ENCODE measurements at places on chromosomes 5 and 9. TPM values are rescaled to one million over a fixed set of nuclear protein-coding genes. Genes with fewer than 3 reads are reported as not detected.

Gene TRMO
- total RNA-seq: 13.3 TPM

Gene PCDHA11
- 0.57 TPM for total RNA-seq

Gene COL23A1
- not detected for total RNA-seq

Gene ADAMTS16
- total RNA-seq: 0.57 TPM

Gene PPP3R2
- not detected for total RNA-seq

Gene SLC45A2
- total RNA-seq: not detected

Gene CDX1
- total RNA-seq: 0.57 TPM

Gene MYOT
- not detected for total RNA-seq

Gene HTR4
- not detected for total RNA-seq

Gene FSTL4
- total RNA-seq: 0.14 TPM

Gene LCP2
- total RNA-seq: not detected

Gene SAP30L
- total RNA-seq: 18.4 TPM

Gene CNTNAP3
- total RNA-seq: 1.4 TPM

Gene SLCO4C1
- not detected for total RNA-seq

Gene TMEM171
- 5.5 TPM for total RNA-seq

Gene LVRN
- total RNA-seq: 1.4 TPM

Gene SOX30
- not detected for total RNA-seq

Gene GNA14
- total RNA-seq: 1.3 TPM

Gene LMX1B
- total RNA-seq: not detected

Gene MARCOL
- not detected for total RNA-seq

Gene TCF7
- total RNA-seq: 0.44 TPM

Gene PAIP1
- total RNA-seq: 61.7 TPM

Gene DEPDC1B
- 0.44 TPM for total RNA-seq

Gene SLC28A3
- total RNA-seq: under 0.01 TPM

Gene NIM1K
- 0.43 TPM for total RNA-seq

Gene TEX48
- total RNA-seq: not detected

Gene CCDC192
- total RNA-seq: not detected

Gene PTCH1
- total RNA-seq: 6.1 TPM

Gene LRRTM2
- total RNA-seq: 1.0 TPM

Gene CCDC183
- total RNA-seq: 0.22 TPM

Gene ARSB
- 18.2 TPM for total RNA-seq

Gene BTNL8
- total RNA-seq: not detected

Gene OTP
- not detected for total RNA-seq

Gene PCDHA7
- total RNA-seq: 0.29 TPM

Gene PCDHGB6
- total RNA-seq: 5.3 TPM

Gene SPATA31A3
- not detected for total RNA-seq

Gene SH3RF2
- 4.2 TPM for total RNA-seq

Gene RFX3
- total RNA-seq: 3.3 TPM

Gene HEMGN
- not detected for total RNA-seq

Gene REXO4
- 22.8 TPM for total RNA-seq

Gene F2RL1
- total RNA-seq: 209 TPM

Gene FAM174A
- 24.9 TPM for total RNA-seq

Gene TEK
- 1.8 TPM for total RNA-seq

Gene LCN1
- not detected for total RNA-seq

Gene OBP2B
- total RNA-seq: not detected

Measured in placental pericyte (primary cell).